ENCODE measurements at places on chromosomes 13 and 19. TPM values are rescaled to one million over a fixed set of nuclear protein-coding genes. Genes with fewer than 3 reads are reported as not detected.

GRCh38 chr13:40776681-40777165 lies 5.7 kb upstream of the MRPS31 start:
- no peak for DNase-seq

DNA sequence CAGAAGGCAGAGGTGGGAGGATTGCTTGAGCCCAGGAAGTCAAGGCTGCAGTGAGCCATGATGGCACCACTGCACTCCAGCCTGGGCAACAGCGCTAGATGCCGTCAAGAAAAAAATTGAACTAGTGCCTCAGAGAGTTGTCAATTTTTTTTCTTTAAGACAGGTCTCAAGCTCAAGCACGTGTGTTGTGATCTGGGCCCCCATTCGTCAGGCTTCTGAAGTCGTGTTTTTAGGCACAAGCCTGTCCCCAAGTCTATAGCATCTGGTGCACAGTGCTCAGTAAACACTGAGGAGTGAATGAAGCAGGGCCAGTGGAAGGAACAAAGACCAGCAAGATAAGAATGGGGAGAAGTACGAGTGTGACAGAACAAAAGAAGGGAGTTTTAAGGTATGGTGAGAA lies 23.7 kb upstream of the LAMP1 start:
- no peak for DNase-seq

- DNase-seq = no peak
Observed at GRCh38 chr13:106617561-106617960, 49.6 kb upstream of the ARGLU1 start.

- DNase-seq = peak; percentile 97
Observed at GRCh38 chr19:11558881-11559828, at the start of gene ELOF1. Gene ELOF1, minus strand, starts transcription at chr19:11559230. Its CDS starts 4,883 bp downstream, at chr19:11554347.

The LILRB2 gene
- total RNA-seq = not detected

The SYNGR4 gene
- total RNA-seq = not detected

The ZNF565 gene
- 9.1 TPM for total RNA-seq

GRCh38 chr19:18541258-18541991 lies 1.9 kb downstream of the FKBP8 start:
- DNase-seq = no peak

The FAM83E gene
- total RNA-seq = 3.7 TPM

- no peak for DNase-seq
Observed at GRCh38 chr13:107753291-107753690, 462.0 kb downstream of the LIG4 start.

The LHFPL6 gene
- total RNA-seq = 19.0 TPM

DNA sequence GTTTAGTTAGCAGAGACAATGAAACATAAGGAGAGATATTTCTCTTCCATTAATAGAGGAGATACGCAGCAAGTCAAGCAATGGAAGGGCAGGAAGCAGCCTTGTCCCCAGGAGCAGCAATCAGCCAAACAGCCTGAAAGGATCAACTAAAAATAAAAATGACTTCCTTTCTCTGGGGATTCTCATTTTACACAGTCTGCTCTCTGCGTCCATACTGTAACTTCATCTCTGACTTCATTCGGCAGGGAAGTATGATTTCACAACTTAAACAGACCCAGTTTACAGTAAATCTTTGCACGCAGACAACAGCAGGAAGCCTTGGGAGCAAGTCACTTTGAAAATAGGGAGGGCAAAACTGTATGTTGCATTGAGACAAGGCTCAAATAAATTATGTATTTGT lies 826.7 kb downstream of the DIAPH3 start:
- no peak for DNase-seq

DNA sequence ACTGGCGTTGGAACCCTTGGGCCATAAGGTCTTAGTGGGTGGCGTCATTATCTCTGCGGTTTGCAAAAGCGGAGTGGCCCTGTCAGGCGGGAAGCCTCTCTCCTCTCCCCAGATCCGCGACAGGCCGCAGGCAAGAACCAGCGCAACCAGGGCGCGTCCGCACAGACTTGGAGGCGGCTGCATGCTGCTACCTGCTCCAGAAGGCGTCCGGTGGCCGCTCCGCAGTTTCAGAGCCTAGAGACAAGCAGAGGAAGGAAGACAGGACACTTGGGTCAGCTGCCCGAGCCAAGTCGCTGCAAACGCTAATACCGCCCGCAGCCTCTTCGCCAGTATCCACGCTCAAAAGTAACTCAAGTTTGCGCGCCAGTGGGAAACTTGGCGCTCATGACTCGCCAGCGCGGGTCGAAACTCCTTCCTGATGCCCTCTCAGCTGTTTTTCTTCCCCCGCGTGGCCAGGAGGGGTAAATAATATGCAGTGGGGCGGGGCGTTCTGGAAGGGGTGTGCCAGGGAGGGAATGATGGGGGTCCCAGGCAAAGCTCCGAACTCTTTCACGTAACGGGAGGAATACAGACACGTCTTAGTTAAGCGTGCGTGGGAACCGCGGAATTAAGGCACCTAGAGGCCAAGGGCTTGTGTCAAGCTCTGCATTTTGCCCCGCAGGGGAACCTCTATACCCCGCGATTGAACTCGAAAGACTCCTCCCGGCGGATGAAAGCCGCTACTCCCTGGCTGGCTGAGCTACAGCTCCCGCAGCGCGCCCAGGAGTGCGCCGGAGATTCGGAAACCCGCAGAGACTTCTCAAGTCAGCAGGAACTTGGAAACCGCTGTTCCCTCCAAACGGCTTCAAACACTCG lies at the start of gene EDNRB:
Gene EDNRB, minus strand, starts transcription at position 441 of the 855 bp plus-strand sequence. Its CDS starts 258 bp downstream, at position 183.
- no peak for DNase-seq

GRCh38 chr19:58021541-58022282 lies 12.1 kb upstream of the ZSCAN1 start:
- DNase-seq = no peak

- no peak for DNase-seq
Observed at GRCh38 chr13:102295316-102296048, 106.4 kb downstream of the FGF14 start.

- DNase-seq = peak; percentile 90
Observed at GRCh38 chr19:48489608-48490216, 20.5 kb downstream of the CYTH2 start.

GRCh38 chr13:113367771-113368170 lies 3.8 kb upstream of the GRTP1 start:
- DNase-seq = no peak

DNA sequence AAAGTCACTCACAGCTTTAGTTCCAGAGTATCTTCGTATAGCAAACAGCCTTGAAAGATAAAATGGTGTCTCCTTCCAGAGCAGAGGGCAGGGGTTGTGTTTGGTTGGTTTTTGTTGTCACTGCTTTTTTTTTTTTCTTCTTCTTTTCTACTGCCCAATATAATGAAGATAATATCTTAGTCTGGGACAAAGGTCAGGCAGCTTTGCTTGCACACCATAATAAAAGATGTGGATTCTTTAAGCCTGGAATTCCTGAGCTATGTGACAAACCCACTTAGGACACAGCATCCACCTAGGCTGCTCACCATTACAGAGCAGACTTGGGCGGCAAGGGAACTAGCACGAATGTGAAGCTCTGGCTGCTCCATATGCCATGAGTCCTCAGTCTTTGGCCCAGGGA lies 165.6 kb upstream of the MIR17HG start:
- no peak for DNase-seq

GRCh38 chr19:28351761-28352160 lies 861.2 kb downstream of the UQCRFS1 start:
- DNase-seq = no peak

- no peak for DNase-seq
Observed at GRCh38 chr13:80400164-80400864, 59.4 kb upstream of the SPRY2 start.

The NCAN gene
- total RNA-seq = 0.02 TPM

GRCh38 chr19:4371247-4372164 lies 28.1 kb downstream of the MPND start:
- no peak for DNase-seq

GRCh38 chr19:53865918-53866864 lies 1.5 kb upstream of the MYADM start:
- DNase-seq = peak; percentile 67

The IQCN gene
- total RNA-seq = 14.8 TPM

The IGSF23 gene
- total RNA-seq = not detected

The DAND5 gene
- total RNA-seq = 0.16 TPM

The TRIM13 gene
- 38.5 TPM for total RNA-seq

GRCh38 chr13:20053016-20053415 lies 94.5 kb downstream of the ZMYM2 start:
- DNase-seq = no peak

GRCh38 chr13:43484432-43485225 lies 302.1 kb downstream of the ENOX1 start:
- DNase-seq = no peak

- no peak for DNase-seq
Observed at GRCh38 chr19:38417544-38418506, 8.2 kb downstream of the RASGRP4 start.

DNA sequence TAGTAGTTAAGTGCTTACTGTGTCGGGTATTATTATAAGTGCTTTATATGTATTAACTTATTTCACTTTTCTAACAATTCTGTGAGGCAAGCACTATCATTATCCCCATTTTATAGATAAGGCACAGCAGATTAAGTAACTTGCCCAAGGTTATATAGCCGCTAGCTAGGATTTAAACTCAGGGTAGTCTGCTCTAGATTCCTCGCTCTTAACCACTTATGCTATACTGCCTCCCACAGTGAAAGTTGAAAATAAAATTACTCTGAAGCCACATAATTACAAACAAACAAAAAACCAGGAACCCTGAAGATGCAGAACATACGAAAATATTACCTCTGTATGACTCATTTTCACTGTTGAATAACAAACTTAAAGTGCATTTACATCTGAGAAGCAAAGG lies 3.9 kb downstream of the TEX30 start:
- no peak for DNase-seq

The ABHD8 gene
- total RNA-seq = 25.4 TPM

The SOHLH2 gene
- 0.58 TPM for total RNA-seq

DNA sequence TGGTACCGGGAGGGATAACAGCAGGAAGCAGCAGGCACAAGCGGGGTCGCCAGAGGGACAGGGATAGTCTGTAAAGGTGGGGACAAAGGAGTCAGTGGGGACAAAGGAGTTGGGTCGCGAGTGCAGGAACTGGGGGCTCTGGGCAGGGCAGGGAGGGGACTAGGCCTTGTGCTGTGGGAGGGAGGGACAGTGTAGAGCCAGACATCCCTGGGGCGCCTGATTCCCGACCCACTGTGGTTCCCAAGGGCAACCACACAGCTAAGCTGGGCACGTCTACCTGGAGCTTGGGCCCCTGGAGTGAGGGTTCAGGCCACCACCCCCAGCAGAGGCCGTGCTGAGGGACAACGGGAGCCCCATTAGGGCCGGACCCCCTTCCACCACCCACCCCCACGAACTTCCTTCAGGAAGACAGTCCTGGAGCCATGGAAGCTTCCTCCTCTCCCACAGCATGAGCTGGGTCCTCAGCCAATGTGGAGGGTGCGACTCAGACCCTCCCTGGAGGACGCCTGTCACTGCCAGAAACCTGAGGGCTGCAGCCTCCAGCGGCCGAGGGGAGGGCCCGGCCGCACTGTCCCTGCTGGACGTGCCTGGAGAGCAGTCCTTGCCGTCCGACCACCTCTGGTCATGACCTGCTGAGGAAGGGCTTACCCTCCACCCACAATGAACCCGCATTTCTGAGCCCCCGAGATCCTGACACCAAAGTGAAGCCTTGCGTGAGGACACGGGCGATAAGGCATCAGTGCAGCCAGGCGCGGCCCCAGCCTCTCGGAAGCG lies 77.9 kb downstream of the SPACA7 start:
- no peak for DNase-seq

DNA sequence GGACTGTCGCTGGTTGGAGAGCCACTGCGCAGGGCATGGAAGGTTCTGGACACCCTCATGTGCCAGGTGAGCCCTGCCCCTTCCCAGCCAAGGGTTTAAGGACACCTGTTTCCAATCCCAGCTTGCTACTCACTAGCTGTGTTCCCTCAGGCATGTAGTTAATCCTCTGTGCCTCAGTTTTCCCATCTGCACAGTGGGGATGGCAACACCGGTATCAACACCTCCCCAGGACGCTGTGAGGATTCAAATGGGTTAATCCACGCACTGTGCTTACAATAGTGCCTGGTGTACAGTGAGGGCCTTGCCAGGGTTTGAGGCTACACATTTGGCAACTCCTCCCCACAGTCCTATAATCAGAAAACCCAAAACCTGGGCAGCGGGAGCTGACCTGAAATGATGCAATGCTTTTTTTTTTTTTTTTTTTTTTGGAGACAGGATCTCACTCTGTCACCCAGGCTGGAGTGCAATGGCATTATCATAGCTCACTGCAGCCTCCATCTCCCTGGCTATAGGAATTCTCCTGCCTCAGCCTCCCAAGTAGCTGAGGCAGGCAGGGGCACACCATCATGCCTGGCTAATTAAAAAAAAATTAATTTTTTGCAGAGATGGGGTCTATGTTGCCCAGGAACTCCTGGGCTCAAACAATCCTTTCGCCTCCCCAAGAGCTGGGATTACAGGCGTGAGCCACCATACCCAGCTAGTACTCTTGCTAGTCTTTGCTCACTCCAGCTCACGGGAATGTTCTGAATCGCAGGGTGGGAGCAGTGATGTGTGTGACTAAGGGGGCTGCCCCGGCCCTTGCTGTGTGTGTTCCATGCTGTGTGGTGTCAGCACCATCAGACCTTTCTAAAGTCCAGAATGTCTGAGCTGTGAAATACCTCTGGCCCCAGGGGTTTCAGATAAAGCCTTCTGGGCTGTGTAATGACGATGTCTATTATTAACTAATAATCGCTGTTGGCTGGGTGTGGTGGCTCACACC lies 2.3 kb downstream of the ACP4 start:
- no peak for DNase-seq

The KLK12 gene
- total RNA-seq = not detected

The VSTM1 gene
- total RNA-seq = not detected

- no peak for DNase-seq
Observed at GRCh38 chr13:98007001-98007400, 53.5 kb downstream of the IPO5 start.

GRCh38 chr13:35552172-35552844 lies 75.8 kb upstream of the MAB21L1 start:
- no peak for DNase-seq

DNA sequence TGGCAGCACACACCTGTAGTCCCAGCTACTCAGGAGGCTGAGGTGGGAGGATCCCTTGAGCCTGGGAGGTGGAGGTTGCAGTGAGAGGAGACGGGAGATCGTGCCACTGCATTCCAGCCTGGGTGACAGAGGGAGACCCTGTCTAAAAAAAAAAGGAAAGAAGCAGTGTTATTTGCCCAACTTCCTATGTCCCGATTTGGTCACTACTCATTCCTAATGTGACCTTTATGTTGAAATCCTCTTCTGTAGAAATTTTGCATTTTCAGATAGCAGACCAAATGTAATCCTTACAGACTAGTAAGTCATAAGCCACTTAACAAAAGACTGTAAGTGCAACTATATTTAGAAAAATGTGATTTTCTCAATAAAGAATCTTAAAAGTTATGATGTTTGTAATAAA lies 18.2 kb upstream of the STK24 start:
- DNase-seq = no peak

The TEX26 gene
- not detected for total RNA-seq

Measured in mesothelial cell of epicardium (in vitro differentiated cells).